DMS153 (cell line): ENCODE measurements at places on chromosomes 6 and 20.

DNA sequence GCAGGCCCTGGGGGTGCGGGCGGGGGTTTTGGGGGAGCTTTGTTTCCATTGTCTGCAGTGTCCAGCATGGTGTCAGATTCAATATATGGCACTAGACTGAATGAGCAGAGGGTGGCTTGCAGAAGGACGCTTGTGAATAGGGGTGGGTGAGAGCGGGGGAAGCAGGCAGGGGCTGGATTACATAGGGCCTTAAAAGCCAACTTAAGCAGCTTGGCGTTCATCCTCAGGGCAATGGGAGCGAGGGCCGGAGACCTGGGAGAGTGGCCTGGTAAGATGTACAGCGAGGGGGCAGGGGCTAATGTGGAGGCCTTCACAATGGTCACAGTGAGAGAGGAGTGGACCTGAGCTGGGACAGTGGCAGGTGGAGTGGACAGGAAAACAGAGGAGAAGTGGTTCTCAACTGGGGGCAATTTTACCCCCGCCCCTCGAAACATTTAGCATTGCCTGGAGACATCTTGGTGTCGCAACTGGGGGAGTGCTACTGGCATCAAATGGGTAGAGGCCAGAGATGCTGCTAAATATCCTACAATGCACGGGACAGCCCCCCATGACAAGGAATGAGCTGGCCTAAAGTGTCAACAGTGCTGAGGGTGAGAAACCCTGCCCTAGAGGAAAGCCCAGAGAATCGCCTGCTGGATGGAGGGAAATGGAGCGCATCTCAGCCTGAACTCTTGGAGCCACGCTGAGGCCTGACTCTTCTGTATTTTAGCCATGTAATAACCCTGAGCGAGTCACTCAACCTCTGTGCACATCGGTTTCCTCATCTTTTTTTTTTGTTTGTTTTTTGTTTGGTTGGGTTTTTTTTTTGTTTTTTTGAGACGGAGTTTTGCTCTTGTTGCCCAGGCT lies 15.1 kb upstream of the BAK1 start:
- DNase-seq = no peak

DNA sequence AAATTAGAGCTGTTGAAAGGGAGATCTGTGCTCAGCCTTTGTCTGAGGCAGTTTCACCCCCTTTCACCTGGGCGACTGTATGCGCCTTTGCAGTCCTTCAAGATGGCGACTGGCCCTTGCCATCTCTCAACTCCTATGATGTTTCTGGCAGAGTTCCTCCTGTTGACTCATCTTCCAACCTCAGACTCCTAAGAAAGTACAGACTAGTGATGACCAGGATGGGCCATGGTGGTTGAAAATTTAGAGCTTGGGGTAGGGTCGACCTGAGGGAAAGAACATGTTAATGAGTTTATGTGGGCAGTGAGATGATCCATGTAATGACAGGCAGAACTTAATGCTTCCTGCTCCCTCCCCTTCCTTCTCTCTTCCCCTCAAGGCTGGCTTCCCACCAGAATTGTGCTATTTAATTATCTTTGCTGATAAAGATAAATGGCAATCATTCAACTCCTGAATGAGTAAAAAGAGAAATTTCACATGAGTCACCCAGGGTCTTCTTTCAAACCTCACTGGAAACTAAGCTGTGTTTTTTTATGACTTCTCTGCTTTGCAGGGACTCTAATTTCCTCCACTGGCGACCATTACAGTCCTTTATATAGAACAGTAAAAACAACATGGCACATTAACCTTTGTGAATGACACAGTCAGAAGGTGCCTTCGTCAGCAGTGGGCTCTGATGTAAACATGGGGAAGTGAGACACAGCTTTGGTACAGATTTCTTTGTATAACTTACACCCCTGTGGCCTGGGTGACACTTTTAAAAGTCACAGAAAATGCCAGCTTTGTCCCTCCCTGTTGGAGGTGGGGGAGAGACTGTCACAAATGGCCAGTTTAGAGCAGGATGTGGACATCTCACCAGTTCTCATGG lies 103.5 kb downstream of the SCP2D1 start:
- DNase-seq = no peak

DNA sequence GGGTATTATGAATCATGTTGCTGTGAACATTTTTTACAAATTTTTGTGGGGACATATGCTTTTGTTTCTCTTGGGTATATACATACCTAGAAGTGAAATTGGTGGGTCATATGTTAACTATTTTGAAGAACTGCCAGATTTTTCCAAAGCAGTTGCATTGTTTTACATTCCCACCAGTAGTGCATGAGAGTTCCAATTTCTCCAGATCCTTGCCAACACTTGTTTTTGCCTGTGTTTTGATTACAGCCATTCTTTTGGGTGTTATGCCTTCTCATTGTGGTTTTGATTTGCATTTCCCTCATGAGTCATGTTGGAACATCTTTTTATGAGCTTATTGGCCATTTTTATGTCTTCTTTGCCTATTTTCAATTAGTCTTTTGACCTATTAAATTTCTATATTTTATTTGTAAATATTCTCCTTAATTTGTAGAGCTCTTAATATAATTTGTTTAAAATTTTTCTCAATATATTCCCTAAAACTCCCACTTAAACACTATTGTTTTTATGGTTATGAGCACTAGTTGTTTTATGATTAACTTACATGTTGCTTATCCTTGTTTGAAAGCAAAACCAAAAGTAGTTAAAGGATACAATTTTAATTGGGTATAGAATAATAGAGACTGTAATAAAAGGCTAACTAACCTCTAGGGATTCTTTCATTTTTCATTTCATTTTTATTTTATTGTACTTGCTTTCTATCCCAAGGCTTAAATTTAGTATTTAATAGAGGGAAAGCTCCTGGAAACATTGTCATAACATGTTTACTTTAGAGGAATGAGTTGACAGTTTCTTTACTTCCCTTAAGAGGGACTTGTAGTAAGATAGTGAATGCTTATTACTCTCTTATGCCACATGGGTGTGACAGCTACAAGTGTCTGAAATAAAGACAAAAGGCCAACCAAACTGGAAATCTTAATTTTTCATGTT lies 5.5 kb downstream of the UBR2 start:
- no peak for DNase-seq

GRCh38 chr20:19725814-19726525 lies 32.1 kb upstream of the RIN2 start:
- DNase-seq = no peak

GRCh38 chr6:90508753-90509152 lies 78.1 kb downstream of the MAP3K7 start:
- no peak for DNase-seq

- DNase-seq = no peak
Measured at GRCh38 chr20:58619864-58620431, 31.1 kb upstream of the STX16 start.

- no peak for DNase-seq
Measured at GRCh38 chr6:154689493-154690255, 43.5 kb upstream of the SCAF8 start.
